SK-N-MC (cell line): ENCODE measurements at places on chromosomes 4 and X.

- no peak for DNase-seq
These were observed 4.2 kb upstream of the DUSP9 start for GRCh38 chrX:153642655-153643430.

GRCh38 chr4:58587856-58588255 lies 1477.7 kb upstream of the IGFBP7 start:
- DNase-seq, result no peak

- no peak for DNase-seq
These were observed 1800.8 kb upstream of the PCDH10 start for GRCh38 chr4:131348263-131348662.

GRCh38 chrX:17531500-17531899 lies 156.5 kb downstream of the NHS start:
- no peak for DNase-seq

DNA sequence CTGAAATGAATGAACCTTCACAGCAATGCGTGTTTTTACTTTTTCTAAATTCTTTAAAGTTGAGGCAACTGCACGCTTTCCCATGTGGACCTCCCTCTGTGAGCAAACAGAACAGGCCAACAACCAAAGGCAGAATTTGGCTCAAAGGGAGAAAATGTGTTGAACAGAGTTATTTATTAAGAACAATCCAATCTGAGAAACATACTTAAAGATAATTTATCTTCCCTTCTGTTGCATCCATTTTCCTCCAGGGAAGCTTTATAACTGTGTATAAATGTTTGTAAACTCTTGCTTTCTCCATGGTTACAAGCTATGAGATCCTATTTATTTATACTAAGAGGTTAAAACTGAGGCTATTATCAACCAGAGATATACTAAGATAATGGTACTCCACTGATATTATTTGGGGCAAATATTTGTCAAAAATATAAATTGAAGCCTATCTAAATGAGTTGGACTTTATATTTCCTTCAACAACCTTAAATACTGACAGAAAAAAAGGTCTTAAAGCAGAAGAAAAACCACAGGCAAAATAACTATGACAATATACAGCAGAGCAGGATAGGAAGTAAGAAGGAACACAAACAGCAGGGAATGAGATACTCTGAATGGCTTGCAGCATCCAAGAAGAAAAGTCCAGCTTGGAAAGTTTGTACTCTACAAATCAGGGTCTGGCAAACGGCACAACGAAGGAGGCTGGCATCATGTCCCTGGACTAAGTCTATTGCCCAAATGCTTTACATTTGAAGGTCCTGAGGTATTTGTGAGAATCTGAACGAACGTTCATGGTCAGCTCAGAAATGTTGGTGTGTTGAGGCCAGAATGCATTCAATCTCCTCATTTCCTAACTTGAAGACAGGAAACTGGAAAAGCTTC lies 663.2 kb upstream of the INTU start:
- no peak for DNase-seq

DNA sequence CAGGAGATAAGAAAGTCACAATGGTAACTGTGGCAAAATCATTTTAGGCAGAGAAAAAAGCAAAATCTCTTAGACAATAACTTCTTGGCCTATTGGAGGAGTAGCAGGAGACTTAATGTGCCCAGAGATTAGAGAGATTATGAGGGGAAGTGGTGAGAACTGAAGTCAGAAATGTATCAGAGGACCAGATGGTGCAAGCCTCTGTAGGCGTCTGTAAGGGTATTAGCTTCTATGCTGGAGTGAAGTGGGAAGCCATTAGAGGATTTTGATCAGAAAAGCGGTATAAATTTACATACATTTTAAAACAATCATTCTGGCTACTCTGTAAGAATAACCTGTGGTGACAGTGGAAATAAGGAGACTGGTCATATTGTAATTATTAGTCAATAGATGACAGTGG lies 236.7 kb downstream of the FAT4 start:
- DNase-seq, result no peak

DNA sequence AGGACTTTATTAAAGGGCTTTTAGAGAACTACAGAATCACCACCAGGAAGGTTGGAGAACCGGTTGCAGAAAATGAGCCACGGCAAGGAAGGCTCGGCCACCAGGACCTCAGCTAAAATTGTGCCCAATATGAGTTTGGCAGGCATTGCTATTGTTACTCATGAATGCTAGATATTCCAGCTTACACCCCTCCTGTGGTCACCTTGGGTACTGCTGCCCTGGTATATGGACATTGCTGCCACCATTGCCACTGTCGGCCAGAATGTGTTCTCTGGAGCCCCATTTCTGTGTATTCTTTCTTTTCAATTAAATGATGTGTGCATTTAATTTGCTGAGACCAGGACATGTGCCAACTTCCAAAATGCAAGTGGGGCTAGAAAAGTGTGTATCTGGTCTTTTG lies 626.7 kb upstream of the BOD1L1 start:
- no peak for DNase-seq

- DNase-seq, result no peak
These were observed at the start of gene SLITRK4 for GRCh38 chrX:143635915-143636314. SLITRK4 (minus strand) TSS chrX:143636101; CDS start chrX:143631108, 4,993 bp downstream.

GRCh38 chr4:87213421-87214075 lies 6.9 kb downstream of the KLHL8 start:
- DNase-seq, result peak; percentile 37

- DNase-seq, result no peak
These were observed 932.1 kb upstream of the LCORL start for GRCh38 chr4:18953613-18954012.

DNA sequence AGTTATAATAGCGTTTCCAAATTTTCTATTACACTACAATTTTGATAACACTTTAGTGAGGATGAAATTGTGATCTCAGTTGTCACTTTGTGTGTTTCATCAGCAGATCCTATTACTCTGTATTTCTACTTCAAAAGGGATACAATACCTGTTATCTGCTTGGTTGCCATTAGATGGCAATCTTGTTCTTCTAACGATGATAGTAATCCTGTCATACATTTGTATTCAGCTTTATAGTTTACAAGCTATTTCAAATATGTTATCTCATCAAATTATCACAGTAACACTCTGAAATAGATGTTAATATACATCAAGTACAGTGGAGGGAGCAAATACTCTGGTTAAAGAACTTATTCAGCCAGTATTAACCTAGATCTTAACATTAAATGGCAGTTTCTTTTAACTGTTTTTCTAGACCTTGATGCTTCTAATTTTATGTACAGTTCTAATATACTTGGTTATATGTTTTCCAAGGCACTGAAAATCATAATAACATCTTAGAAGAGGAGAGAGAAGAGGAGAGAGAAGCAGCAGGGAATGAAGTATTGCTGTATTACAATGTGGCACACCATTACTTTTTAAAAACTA lies 292.0 kb downstream of the CCSER1 start:
- peak; percentile 51 for DNase-seq

DNA sequence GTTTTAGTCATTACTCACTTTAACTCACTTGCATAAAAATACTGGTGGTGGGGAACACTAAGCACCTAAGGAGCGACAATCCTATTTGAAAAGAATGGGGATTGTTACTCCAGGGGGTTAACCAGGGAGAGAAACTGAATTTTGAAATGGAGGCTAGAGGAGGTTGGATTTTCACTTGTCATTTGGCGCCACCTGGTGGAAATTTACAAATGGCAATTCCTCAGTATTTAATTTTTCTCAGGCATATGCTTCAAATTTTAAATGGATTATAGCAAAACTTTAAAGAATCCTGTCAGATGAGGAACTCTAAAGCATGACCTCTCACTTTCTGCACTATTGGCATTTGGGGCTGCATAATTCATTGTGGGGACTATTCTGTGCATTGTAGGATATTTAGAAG lies 2.7 kb upstream of the GEMIN8 start:
- peak; percentile 42 for DNase-seq

GRCh38 chrX:39242187-39242586 lies 440.9 kb downstream of the MID1IP1 start:
- no peak for DNase-seq

GRCh38 chr4:94462572-94462971 lies 10.8 kb downstream of the PDLIM5 start:
- DNase-seq, result no peak

- DNase-seq, result no peak
These were observed 153.1 kb downstream of the NPNT start for GRCh38 chr4:106048250-106048971.

DNA sequence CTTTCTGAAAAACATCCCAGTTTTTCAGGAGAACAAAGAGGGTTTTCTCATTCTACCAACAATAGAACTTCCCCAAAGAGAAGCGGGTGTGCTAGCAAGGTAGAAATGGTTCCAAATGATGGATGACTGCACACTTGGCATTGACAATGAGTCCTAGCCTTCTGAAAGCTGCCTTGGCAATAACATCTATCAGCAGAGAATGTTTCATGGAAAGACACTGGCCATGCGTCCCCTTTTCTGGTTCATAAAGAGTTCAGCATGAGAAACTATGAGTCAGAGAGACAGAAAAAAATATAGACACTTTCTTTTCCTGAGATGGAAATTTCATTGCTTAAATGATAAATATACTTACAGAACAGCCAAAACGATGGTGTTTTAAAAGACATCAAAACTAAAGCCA lies 236.9 kb upstream of the PRKX start:
- DNase-seq, result no peak

DNA sequence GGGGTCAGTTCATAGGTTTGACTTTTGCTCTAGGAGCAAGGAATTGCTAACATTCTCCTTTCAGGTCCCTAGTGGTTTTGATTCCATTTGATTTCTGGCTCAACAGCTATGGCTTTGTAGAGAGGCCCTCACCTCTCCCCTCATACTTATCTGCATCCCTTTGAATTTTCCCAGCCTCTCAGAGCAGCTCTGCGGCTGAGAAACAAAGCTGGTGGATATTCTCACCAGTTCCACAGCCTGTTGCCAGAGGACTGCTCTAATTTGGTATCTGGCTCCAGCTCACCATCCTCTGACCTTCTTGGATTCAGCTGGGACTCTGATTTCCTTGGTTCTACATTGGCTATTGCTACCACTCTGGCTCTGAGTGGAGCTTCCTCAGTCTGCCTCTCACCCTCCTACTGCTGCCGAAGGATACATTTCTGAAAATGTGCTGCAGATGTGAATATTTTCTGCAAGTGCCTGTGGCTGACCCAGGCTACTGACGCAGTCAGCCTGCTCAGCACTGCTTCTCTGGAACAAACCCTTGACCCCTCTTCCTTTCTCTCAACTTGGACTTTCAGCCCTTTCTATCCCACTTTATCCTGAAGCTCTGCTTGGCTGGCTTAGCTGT lies 110.9 kb upstream of the ENPEP start:
- no peak for DNase-seq

DNA sequence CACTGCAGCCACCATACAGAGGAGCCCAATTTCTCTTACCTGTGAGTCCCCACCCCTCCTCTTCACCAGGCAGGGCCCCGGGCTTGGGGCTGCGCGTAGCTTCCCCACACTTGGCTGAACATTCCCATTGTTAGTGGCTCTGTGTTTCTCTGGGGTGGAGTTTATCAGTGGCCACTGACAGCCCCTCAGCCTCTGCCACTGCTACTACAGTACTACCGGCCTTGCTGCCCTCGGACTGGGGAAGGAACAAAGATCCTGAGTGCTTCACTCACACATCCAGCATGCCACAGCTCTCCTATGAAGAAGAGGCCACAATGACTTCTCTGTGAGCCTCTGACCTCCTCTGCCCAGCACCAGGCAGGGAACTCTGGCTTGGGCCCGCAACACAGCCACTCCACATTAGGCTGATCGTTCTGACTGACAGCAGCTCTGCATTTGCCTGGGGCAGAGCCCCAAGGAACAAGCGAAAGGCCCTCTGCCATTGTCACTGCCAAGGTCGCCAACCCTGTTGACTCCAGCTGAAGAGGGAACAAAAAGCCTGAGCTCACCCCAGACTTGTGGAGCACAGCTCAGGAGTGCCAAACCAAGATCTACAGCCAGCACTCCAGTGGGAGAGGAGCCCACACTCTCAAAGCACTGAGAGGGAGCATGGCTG lies 24.0 kb downstream of the ABCB7 start:
- DNase-seq, result no peak

GRCh38 chr4:18180892-18181291 lies 159.3 kb upstream of the LCORL start:
- DNase-seq, result no peak

- DNase-seq, result no peak
These were observed 19.3 kb upstream of the SPIN2A start for GRCh38 chrX:57156397-57157049.

DNA sequence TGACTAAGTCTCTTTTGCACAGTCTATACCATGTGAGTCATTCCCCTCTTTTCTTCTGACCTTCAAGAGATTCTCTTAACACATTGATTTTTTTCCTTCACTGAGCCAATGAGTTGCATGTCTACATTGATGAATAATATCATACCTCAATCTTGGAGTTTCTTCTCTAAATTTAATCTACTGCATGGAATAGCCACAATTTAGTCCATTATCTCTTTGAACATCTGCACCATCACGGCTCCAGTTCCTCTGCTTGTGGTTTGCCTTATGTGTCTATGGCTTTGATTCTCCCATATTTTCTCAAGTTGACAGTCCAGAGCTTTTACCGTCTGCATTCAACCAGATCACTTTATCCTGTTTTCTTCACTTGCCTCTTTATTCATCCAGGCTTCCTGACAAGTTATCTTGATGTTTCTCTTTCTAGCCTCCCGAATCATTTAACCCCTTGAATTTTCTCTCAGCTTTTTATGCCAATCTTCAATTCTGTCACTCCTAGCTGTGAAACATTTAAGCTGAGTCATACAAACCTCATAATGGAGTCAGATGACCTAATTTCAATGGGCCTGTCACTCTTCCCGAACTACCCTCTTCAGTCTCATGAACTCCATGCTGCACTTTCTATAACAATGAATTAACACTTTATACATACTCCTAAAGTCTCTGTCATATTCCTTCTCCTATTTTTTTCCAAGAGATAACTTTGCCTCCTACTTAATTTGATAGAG lies 222.3 kb downstream of the CPE start:
- DNase-seq, result no peak
